ENCODE measurements at places on chromosomes 16 and 17.

DNA sequence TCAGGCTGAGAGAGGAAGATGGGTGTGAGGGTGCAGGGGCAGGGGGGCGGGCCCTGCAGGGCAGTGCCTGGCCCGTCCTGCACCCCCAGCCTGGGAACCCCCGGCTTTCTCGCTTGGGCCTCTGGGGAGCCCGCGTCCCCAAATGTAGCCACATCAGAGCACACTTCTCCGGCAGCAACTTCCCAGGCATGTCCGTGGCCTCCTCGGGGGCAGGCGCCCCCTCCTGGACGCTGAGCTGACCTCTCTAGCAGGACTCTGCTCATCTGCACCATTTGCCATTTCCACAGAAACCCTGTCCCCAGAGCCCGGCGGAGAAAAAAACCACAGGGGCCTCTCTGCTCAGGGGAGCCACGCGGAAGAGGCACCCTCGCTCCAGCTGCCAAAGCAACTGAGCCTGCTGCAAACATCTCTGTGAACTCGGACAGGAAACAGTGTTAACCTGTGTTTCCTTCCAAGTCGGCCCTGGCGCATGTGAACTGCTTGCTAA is 63.4 kb downstream of the KLHDC4 start:
- peak; percentile 84 for DNase-seq

DNA sequence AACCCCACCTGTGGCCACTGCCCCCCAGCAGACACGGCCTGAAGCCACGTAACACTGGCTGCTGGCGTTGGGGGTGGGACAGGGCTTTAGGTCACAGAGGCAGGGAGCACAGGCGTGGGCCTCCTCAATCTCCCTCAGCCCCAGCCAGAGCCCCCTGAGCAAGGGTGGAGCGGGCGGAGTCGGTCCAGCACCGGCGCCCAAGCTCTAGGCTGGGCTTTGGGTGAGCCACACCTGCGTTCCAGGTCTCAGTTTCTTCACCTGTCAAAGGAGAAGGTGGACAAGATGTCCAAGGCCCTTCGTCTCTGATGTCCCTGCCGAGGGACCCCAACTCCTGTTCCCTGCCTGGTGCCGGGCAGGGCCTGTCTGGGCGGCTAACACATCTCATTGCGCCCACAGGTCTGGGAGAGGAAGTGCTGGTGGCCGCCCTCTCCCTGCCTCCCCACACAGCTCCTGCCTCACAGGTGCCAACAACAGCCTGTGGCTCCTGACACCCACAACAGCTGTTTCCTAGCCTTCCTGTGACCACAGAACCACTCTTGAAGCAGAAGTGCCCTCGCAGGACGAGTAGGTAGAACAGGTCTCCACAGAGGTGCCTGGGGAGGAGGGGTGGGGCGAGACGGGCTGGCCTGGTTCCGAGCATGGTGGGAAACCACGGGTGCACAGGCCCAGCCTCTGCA is 12.0 kb downstream of the FAM83G start:
- DNase-seq = peak; percentile 56

- no peak for DNase-seq
These were observed 15.2 kb upstream of the SRRM2 start for GRCh38 chr16:2737238-2737605.

GRCh38 chr17:47251421-47251940 is 2.1 kb upstream of the ITGB3 start:
- DNase-seq = no peak

DNA sequence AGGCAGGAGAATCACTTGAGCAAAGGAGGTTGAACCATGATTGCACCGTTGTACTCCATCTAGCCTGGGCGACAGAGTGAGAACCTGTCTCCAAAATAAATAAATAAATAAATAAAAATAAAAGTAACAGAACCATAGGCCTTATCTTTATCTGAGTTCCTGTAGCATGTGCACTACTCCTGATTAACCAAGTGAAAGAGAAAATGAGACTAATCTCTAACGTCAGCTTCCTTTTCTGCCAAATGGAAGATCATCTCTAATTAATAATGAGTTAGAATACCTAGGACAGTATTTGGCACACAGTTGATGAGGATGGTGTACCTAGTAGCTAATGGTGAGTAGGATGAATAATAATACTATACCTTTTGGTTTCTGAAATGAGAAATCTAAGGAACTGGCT is 520.4 kb downstream of the WWOX start:
- no peak for DNase-seq

GRCh38 chr16:52366983-52367382 is 180.0 kb downstream of the TOX3 start:
- DNase-seq = no peak

- DNase-seq = no peak
These were observed 66.1 kb upstream of the HS3ST4 start for GRCh38 chr16:25625620-25626019.

- DNase-seq = no peak
These were observed 582.1 kb downstream of the RBFOX1 start for GRCh38 chr16:7914748-7915147.

DNA sequence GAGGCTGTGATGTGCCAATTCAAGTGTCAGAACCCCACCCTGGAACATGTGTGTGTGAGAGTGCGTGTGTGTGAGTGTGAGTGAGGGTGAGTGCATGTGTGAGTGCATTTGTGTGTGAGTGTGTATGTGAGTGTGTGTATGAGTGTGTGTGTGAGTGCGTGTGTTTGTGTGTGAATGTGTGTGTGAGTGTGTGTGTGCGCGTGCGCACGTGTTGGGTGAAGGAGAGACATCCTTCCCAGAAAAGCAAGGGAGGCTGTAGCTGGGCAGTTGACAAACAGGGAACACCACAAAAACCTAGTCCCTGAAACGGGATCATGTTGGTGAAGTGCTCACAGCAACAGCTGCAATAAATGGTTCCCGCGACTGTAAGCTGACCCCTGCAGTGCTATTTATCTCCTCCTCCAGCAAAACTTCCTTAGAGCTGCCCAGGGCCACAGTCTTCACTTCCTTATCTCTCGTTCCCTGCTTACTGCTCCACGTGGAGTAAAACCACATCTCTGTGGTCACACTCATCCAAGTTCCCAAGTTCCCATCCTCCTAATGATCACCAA is 40.1 kb upstream of the RPL38 start:
- no peak for DNase-seq

DNA sequence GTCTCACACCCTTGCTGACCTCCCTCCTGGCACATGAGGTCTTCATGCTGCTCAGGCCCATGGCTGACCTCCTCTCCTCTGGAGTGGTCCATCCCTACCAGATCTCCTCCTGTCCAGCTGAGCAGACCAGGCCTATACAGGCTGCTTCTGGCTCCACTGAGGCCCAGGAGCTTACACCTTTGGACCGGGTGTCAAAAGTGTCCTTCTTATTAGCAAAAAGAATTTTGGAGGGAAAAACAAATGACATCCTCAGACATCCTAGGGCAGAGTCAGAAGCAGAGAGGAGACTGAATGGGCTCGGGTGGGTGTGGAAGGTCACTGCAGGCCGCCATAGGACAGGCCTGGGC is 38.1 kb downstream of the WSB1 start:
- no peak for DNase-seq

DNA sequence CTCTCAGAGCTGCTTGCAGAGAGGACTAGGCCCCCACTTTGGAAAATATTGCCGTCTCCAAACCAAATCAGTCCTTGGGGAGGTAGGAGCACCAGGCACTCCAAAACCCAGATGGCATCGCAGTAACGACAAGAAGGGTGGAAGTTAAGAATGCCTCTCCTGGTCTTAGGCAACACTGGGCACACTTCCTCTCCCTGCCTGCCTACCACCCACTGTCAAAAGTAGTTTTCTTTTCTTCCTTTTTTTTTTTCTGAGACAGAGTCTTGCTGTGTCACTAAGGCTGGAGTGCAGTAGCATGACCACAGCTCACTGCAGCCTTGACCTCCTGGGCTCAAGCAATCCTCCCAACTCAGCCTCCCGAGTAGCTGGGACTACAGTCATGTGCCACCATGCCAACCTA is 47.2 kb downstream of the SRL start:
- no peak for DNase-seq

GRCh38 chr16:85733839-85734170 is 17.1 kb downstream of the C16orf74 start:
- DNase-seq = no peak
